ENCODE measurements at places on chromosomes 2 and 18.

- no peak for DNase-seq
Measured at GRCh38 chr2:176138923-176139660, 9.6 kb downstream of the HOXD8 start.

DNA sequence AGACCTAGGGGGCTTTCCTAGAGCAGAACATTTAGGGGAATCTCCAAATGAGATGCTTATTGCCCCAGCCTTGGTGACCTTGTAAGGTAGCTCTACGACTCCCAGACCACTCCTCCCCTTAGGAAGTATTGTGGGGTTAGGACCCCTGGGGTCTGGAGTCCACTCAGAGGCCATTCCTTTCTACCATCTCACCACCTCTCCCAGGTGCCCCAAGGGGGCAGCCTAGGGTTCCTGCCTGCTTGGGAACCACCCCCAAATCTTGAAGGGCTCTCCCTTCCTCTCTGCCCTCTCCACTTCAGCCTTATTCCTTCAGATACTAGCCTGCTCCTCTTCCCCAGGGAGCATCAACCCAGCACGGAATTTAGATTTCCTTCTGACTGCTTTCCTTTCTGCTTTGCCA lies 17.5 kb upstream of the EXOC6B start:
- no peak for DNase-seq

- no peak for DNase-seq
Measured at GRCh38 chr2:232523682-232524597, 2.0 kb upstream of the CHRND start.

DNA sequence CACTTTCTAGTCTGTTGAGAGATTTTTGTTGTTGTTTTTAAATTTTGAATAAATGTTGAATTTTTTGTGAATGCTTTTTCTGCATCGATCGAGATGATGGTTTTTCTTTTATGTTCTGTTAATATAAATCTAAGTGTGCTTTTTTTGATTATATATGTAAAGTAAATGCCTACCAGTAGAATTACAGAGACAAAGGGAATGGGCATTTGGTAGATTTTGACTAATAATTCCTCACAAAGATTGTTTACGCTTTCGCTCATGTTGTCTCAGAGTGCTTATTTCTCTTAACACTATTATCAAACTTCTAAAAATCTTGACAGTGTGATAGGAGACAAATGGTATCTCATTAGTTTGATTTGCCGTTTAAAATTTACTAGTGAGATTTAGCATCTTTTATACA lies 3.7 kb downstream of the MYO3B start:
- DNase-seq = no peak

DNA sequence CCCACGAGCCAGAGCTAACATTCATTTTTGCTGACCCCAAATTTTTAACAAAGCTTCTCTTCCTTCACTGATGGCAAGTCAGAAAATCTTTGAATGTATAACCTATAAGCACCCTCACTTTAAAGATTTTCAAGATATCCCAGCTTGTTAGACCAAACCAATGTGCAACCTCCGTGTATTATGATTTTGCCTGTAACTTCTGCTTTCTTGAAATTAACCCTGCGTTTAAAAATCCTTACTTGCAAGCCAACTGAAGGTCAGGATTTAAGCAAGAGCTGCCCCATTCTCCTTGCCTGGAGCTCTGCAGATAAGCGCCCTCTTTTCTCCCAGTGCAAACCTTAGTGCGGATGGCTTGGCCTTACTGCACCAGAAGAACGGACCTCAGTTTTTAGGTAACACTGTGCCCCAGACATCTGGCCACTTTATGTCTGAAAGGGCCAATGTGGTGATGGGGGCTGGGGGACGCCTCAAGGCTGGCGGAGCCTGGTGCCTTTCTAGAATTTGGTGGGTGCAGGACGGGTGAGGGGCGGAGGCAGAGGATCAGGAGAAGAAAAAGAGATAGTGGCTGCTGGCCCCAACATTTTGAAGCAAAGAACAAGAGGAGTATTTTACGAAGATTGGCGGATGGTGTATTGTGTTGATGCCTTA lies 805 bp upstream of the TNFRSF11A start:
- no peak for DNase-seq

DNA sequence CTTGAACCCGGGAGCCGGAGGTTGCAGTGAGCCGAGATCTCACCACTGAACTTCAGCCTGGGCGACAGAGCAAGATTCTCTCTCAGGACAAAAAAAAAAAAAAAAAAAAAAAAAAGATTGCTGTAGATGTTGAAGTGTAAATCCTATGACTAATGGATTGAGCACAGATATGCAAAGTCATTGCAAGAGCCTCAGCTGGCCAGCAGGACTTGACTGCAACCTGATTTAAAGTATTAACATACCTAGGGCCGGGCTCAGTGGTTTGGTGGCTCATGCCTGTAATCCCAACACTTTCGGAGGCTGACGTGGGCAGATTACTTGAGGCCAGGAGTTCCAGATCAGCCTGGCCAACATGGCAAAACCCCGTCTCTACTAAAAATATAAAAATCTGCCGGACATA lies 103.4 kb upstream of the MSH2 start:
- DNase-seq = peak; percentile 60

- DNase-seq = peak; percentile 62
Measured at GRCh38 chr2:121485039-121485438, 45.6 kb upstream of the RNU4ATAC start.

- DNase-seq = no peak
Measured at GRCh38 chr2:71938659-71939587, 208.7 kb downstream of the CYP26B1 start.

DNA sequence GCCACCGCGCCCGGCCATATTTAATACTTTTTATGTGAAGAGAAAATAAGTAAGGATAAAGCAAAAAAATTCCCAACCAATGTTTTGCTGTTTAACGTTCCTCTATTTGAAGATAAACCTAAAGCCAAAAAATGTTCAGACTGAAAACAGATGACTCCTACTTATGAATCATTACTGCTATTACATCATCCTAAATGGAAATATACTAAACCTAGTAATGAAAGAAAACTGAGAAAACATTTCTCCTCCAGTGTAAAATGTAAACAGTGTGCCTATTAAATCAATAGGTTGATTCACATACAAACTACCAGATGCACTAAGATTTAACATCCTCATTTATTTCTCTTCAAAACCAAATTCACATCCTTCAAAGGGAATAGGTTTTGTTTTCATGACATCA lies 43.5 kb downstream of the CWC22 start:
- peak; percentile 66 for DNase-seq

DNA sequence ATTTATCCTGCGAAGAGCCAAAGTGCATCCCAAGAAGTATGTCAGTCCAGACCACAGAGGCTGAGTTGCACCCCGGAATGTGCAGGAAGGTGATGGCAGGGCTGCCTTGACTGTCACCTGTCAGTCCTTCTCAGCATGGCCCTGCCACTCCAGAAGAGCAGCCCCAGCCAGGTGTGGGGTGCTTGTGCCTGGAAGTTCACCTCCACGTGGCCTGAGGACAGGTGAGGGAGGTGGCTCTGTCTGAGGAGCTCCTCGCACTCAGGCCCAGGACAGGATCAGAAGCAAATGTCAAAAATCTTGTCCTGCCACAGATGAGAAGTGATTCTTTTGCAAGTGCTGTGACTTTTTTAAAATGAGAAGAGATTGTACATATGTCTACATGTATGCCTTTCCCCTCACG lies 31.4 kb upstream of the B3GNT7 start:
- DNase-seq = no peak

GRCh38 chr2:157935378-157935906 lies 59.3 kb upstream of the ACVR1 start:
- DNase-seq = no peak

DNA sequence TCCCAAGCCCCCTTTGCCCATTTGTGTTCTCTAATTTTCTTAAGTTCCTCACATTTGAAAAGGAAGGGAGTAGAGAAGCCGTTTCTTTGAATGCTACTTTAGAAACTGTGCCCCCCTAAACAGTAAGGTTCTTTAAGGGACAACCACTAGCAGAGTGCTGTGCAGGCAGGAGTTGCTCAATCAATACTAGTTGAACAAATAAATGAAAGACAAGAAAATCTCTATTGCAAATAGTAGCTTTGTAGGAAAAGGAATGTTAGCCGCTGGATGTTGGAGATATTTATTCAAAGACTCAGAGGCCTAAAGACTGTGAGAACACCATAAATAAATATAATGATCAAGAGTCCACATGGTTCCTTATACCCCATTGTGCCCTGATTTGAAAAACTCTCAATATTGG lies 119.8 kb upstream of the SMAD7 start:
- no peak for DNase-seq

- DNase-seq = no peak
Measured at GRCh38 chr18:48573632-48574283, 34.9 kb downstream of the CTIF start.

DNA sequence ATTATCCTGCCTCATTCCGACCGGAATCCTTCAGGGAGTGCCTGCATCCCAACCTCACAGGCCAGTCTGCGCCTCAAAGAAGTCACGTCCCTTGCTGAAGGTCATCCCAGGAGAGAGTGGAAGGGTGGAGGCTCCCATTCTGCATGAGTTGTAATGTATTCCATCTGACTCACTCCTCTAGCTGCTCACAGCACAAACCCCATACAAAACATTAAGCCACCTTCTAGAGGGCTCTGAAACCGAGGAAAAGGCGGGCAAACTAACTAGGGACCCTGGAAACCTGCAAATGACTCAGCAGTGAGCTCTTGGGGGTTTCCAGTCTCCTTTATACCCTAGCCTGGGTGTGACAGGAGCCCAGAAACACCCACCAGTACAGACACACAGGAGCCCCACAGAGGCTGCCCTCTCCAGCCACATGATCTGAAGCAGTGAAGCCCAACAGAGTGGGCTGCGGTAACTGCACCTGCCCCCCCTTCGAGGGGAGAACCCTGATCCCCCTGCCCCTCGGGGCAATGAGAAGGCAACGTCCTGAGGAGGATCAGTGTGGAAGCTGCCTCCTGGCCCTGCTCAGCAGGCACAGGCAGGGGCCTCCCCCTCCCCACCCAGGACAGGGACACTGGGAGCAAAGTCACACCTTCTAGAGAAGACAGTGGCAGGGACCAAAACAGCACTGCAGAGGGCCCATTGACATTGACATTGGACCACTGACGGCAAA lies 69.3 kb upstream of the SNTG2 start:
- DNase-seq = no peak
